Activated CD4-positive, alpha-beta T cell treated with anti-CD3 and anti-CD28 coated beads for 36 hours (primary cell): ENCODE measurements at places on chromosomes 4 and X. TPM values are rescaled to one million over a fixed set of nuclear protein-coding genes. Genes with fewer than 3 reads are reported as not detected.

DNA sequence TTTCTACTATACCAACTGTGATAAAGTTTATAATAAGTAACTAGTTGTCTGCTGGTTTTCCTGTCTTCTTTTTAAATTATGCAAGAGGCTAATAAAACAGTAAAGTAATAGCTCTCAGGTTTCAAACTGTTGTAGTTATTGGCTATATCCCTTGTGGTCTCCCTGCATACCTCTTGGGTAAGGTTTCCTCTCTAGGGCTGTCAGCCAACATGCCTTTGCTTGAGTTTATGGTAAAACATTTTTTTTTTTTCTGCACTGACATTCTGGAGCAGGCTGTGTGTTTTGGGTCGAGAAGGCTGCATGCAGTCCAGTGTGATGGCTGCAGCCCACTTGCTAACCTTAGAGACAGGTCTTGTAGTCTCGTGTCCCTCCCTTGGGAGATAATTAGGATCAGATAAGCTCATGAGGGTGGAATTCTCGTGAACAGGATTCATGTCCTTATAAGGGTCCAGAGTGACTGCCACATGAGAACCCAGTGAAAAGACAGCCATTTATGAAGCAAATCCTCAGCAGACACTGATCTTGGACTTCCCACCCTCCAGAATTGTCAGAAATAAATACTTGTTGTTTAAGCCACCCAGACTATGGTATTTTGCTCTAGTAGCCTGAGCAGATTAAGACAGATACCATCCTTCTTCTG lies 831.2 kb downstream of the CCSER1 start:
- no peak overlapping the region for H3K27ac ChIP-seq
- H3K27me3 ChIP-seq, result no peaks in the 10 kb centered on the region
- DNase-seq, result no peak
- no peaks in the 10 kb centered on the region for H3K4me1 ChIP-seq
- H3K36me3 ChIP-seq, result no peaks in the 10 kb centered on the region

TBC1D8B gene
- 0.82 TPM for total RNA-seq

GRCh38 chr4:120568731-120569130 lies 353.8 kb downstream of the PRDM5 start:
- DNase-seq, result no peak
- no peaks in the 10 kb centered on the region for H3K4me1 ChIP-seq
- no peaks in the 10 kb centered on the region for H3K36me3 ChIP-seq
- H3K27me3 ChIP-seq, result peaks cover 10% of the 10 kb centered on the region
- no peak overlapping the region for H3K27ac ChIP-seq
- H3K4me3 ChIP-seq, result no peak overlapping the region

TLR10 gene
- total RNA-seq, result not detected

DNA sequence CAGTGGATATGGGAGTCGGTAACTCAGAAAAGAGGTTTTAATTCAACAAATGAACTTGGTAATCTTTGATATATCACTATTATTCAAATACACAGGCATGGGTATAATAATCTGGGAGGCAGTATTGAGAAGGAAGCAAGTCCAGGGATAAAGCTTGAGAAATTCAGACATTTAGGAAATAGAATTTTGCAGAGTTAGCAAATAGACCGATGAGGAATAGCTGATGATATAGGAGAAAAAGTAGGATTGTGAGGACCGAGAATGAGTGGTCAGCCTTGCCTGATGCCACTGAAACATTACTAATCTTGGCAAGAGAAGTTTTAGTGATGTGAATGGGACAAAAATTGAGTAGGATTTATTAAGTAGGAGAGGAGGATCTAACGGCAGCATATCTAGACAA lies 71.9 kb downstream of the TLL1 start:
- DNase-seq, result no peak
- peaks cover 1% of the 10 kb centered on the region for H3K27me3 ChIP-seq
- no peak overlapping the region for H3K4me3 ChIP-seq
- no peaks in the 10 kb centered on the region for H3K36me3 ChIP-seq
- H3K27ac ChIP-seq, result no peak overlapping the region

- DNase-seq, result no peak
- H3K4me1 ChIP-seq, result peaks cover 15% of the 10 kb centered on the region
- no peak overlapping the region for H3K4me3 ChIP-seq
- H3K27me3 ChIP-seq, result peaks cover 2% of the 10 kb centered on the region
- no peak overlapping the region for H3K27ac ChIP-seq
Measured at GRCh38 chrX:46957297-46957696, 45.1 kb downstream of the JADE3 start.

CYSLTR1 gene
- 3.1 TPM for total RNA-seq

F8A2 gene
- not detected for total RNA-seq

DNA sequence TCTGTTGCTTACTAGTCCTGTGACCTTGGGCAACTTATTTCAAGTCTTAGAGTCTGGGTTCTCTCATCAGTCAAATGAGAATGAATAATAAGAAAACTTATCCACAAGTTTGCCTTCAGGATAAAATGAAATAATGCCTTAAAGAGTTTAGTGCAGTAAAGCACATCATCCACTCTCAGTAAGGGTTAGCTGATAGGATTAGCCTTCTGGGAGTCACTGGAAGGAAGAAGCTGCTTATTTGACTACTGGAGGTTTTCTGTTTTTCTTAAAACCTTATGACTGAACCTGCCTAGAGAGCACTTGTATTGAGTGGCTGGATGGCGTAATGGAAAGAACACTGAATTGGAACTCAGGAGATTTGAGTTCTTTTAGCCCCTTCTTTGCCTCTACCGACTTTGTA lies 1.8 kb downstream of the RNF128 start:
- no peak overlapping the region for H3K27ac ChIP-seq
- peaks cover 3% of the 10 kb centered on the region for H3K4me1 ChIP-seq
- DNase-seq, result no peak
- peaks cover 34% of the 10 kb centered on the region for H3K27me3 ChIP-seq
- H3K4me3 ChIP-seq, result no peak overlapping the region

- DNase-seq, result no peak
- no peaks in the 10 kb centered on the region for H3K27me3 ChIP-seq
- peaks cover 56% of the 10 kb centered on the region for H3K4me1 ChIP-seq
- H3K4me3 ChIP-seq, result no peak overlapping the region
- H3K36me3 ChIP-seq, result peaks cover 6% of the 10 kb centered on the region
- H3K27ac ChIP-seq, result no peak overlapping the region
Measured at GRCh38 chr4:159108124-159108523, 5.2 kb downstream of the RAPGEF2 start.

- DNase-seq, result no peak
- H3K27ac ChIP-seq, result no peak overlapping the region
- H3K27me3 ChIP-seq, result no peaks in the 10 kb centered on the region
- no peak overlapping the region for H3K4me3 ChIP-seq
Measured at GRCh38 chr4:7333024-7333780, 101.5 kb downstream of the PSAPL1 start.

- peak overlapping the region; percentile 85 for H3K27ac ChIP-seq
- H3K4me1 ChIP-seq, result peaks cover 77% of the 10 kb centered on the region
- H3K4me3 ChIP-seq, result no peak overlapping the region
- H3K36me3 ChIP-seq, result peaks cover 18% of the 10 kb centered on the region
- no peaks in the 10 kb centered on the region for H3K27me3 ChIP-seq
- no peak for DNase-seq
Measured at GRCh38 chr4:26877961-26878360, 17.3 kb downstream of the STIM2 start.

DNA sequence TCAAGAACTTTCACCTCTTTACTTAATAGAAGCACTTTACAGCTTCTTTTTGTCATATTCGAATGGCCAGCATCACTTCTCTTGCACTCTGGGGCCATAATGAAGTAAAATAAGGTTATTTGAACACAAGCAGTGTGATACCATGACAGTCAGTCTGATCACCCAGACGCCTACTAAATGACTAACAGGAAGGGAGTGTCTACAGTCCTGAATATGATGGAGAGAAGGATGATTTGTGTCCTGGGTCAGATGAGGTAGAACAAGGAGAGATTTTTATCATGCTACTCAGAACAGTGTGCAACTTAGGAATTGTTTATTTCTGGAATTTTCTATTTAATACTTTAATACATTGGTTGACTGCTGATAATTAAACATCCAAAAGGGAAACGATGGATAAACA lies 284.2 kb upstream of the F9 start:
- H3K27ac ChIP-seq, result no peak overlapping the region
- no peaks in the 10 kb centered on the region for H3K36me3 ChIP-seq
- H3K4me3 ChIP-seq, result no peak overlapping the region
- no peaks in the 10 kb centered on the region for H3K4me1 ChIP-seq

DUSP21 gene
- total RNA-seq, result not detected

DNA sequence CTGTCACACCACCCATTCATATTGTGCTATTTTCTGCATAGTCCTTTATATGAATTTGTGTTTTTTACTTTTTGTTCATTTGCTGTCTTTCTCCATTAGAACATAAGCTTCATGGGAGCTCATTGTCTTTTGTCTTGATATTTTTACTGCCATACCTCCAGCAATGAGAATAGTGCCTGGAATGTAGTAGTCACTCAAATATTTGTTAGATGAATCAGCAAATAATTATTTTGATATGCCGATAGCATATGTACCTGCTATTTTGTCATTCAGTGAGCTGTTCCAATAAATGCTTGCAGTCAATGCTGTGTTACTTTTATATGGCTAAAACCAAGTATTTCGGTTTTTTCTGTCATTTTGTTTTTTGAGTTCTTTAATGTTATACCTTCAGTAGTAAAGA lies 43.5 kb upstream of the SLC25A31 start:
- H3K4me3 ChIP-seq, result no peak overlapping the region
- no peak overlapping the region for H3K27ac ChIP-seq
- no peaks in the 10 kb centered on the region for H3K27me3 ChIP-seq
- H3K36me3 ChIP-seq, result no peaks in the 10 kb centered on the region

APELA gene
- total RNA-seq, result not detected

F11 gene
- not detected for total RNA-seq

DNA sequence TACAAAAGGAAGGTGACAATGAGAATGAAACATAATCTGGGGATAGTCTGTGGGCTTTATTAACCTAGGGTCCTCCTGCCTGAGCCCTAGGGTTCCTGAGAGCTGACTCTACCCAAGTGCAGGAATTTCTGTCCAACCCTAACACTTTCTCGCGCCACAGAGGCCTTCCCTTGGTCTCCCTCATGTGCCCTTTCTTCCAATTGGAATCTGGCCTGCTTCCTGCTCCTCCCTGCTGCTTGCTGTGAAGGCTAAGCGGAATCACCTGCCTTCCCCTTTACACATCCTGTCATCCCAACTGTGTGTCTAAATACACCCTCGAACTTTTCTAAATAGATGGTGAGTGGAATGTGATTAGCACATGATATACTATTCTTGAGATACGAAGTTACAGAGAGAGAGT lies 5.9 kb downstream of the MAGEA11 start:
- DNase-seq, result no peak
- no peaks in the 10 kb centered on the region for H3K36me3 ChIP-seq
- H3K4me1 ChIP-seq, result no peaks in the 10 kb centered on the region
- H3K27ac ChIP-seq, result no peak overlapping the region
- no peak overlapping the region for H3K4me3 ChIP-seq

SMIM14 gene
- 1.4 TPM for total RNA-seq

DNA sequence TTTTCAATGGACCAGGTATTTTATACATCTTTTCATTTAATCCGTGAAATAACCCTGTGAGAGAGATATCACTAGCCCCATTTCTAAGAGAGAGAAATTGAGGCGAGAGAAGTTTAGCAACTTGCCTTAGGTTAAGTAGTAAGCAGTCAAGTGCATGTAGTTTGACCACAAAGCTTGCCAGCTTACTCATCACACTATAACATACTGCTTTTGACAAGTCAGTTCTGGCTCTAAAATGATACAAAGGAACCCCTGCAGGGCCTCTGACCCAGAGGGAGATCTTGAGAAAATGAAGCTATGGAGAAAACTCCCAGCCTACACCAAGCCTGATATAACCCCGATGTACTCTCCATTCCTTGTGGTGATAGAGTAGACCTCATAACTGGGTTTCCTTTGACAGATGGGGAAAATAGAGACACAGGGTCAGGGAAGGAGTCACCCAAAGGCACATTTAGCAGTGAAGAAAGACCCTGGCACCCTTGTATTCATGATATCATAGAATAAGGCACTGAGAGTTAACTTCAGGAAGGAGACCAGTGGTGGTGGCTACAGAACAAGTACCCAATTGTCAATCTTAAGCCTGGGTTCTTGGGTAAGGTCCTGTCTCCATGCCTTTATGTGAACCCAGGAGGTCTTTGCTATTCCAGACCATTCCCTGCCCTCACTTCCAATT lies 60.2 kb upstream of the MSN start:
- no peak overlapping the region for H3K4me3 ChIP-seq
- H3K27ac ChIP-seq, result peak overlapping the region; percentile 90
- H3K27me3 ChIP-seq, result no peaks in the 10 kb centered on the region

- no peak overlapping the region for H3K27ac ChIP-seq
- DNase-seq, result no peak
- H3K4me3 ChIP-seq, result no peak overlapping the region
Measured at GRCh38 chr4:107993969-107994368, 4.3 kb downstream of the HADH start.

DNA sequence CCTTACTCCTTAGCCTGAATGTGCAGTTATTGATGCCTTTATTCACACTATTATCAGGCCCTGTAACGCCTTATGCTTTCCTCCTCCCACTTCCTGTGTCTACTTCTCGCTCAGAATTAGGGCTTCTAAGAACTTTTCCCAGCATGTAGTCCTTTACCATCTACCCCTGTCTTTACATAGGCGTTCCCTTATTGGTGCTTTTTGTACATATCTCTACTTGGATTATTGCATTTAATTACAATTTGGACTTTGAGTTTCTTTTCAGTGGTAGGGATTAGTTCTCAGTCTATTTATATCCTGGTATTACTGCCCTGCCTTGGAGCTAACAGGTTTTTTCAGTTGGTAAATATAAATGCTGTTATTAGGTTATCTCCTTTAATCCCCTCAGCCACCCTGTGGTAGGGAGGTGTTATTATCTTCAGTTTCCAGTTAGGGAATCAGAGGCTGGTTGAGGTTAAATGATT lies 84.0 kb downstream of the RBPJ start:
- no peak overlapping the region for H3K27ac ChIP-seq
- no peaks in the 10 kb centered on the region for H3K27me3 ChIP-seq
- no peak overlapping the region for H3K4me3 ChIP-seq
- DNase-seq, result no peak
- H3K4me1 ChIP-seq, result peaks cover 13% of the 10 kb centered on the region
- peaks cover 49% of the 10 kb centered on the region for H3K36me3 ChIP-seq

GRCh38 chrX:137058339-137059127 lies 24.7 kb upstream of the GPR101 start:
- H3K4me1 ChIP-seq, result no peaks in the 10 kb centered on the region
- H3K4me3 ChIP-seq, result no peak overlapping the region
- H3K27ac ChIP-seq, result no peak overlapping the region
- no peaks in the 10 kb centered on the region for H3K36me3 ChIP-seq
- no peak for DNase-seq

GRCh38 chrX:41688156-41688555 lies 617 bp upstream of the GPR34 start:
- no peaks in the 10 kb centered on the region for H3K27me3 ChIP-seq
- H3K4me1 ChIP-seq, result peaks cover 29% of the 10 kb centered on the region
- peaks cover 2% of the 10 kb centered on the region for H3K36me3 ChIP-seq
- no peak overlapping the region for H3K27ac ChIP-seq

GRCh38 chr4:12211636-12212035 lies 782.9 kb upstream of the HS3ST1 start:
- no peaks in the 10 kb centered on the region for H3K36me3 ChIP-seq
- no peaks in the 10 kb centered on the region for H3K4me1 ChIP-seq
- no peak overlapping the region for H3K27ac ChIP-seq
- H3K27me3 ChIP-seq, result no peaks in the 10 kb centered on the region

NAP1L5 gene
- total RNA-seq, result 5.2 TPM

ZGRF1 gene
- total RNA-seq, result 45.0 TPM

PDZD4 gene
- total RNA-seq, result 2.4 TPM

GRCh38 chr4:77777135-77777807 lies 41.9 kb downstream of the CNOT6L start:
- H3K4me1 ChIP-seq, result peaks cover 42% of the 10 kb centered on the region
- H3K27ac ChIP-seq, result peak overlapping the region; percentile 55
- H3K27me3 ChIP-seq, result no peaks in the 10 kb centered on the region
- H3K4me3 ChIP-seq, result no peak overlapping the region

GRCh38 chrX:5163663-5164062 lies 1065.0 kb downstream of the NLGN4X start:
- no peaks in the 10 kb centered on the region for H3K27me3 ChIP-seq
- H3K4me1 ChIP-seq, result no peaks in the 10 kb centered on the region
- DNase-seq, result no peak
